Left lung (tissue), 14 donors: ENCODE measurements at places on chromosomes 1 and 21.

DNA sequence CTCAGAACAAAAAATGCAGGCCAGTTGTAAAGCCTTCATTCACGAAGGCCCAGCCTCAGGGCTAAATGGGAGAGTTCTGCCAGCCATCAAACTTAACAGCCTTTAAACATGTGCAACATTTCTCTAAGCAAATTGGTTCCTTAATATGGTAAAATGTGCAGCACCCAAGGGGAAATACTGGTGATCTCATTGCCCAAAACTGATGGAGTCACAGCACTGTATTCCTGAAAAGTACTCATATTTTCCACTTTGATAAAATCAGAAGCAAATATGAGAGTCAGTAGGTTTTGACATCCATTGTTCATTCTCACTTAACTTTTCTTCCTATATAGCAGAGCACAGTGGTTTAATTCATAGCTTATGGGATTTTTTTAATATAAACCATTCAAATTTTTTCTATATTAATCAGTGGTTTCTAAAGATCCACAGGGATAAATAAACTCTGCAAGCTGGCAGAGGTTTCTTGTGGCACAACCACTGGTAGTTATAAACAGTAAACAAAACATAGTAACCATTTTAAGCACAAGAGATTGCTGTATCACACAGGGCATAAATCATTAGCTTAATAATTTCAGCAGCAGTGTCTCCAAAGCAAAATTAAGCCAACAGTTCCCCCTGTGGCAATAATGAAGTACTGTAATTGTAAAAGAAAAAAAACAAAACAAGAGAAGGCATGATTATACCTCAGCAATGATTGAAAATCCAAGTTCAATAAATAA is 106.9 kb upstream of the LYPLAL1 start:
- peak; percentile 58 for DNase-seq

GRCh38 chr1:65757531-65757930 is 35.2 kb upstream of the PDE4B start:
- no peak for DNase-seq

- DNase-seq = no peak
These were observed 2.1 kb upstream of the WASF2 start for GRCh38 chr1:27491748-27492700.

GRCh38 chr1:197356723-197357533 is 88.9 kb downstream of the CRB1 start:
- peak; percentile 34 for DNase-seq

GRCh38 chr1:44713321-44713781 is 17.6 kb downstream of the RNU5D-1 start:
- DNase-seq = no peak

- DNase-seq = no peak
These were observed 263.2 kb upstream of the ZP4 start for GRCh38 chr1:238153939-238154338.
